ENCODE measurements at places on chromosomes 11 and 22.
A peak's percentile ranks its signal among the peaks of the same experiment; 100 is the strongest.

DNA sequence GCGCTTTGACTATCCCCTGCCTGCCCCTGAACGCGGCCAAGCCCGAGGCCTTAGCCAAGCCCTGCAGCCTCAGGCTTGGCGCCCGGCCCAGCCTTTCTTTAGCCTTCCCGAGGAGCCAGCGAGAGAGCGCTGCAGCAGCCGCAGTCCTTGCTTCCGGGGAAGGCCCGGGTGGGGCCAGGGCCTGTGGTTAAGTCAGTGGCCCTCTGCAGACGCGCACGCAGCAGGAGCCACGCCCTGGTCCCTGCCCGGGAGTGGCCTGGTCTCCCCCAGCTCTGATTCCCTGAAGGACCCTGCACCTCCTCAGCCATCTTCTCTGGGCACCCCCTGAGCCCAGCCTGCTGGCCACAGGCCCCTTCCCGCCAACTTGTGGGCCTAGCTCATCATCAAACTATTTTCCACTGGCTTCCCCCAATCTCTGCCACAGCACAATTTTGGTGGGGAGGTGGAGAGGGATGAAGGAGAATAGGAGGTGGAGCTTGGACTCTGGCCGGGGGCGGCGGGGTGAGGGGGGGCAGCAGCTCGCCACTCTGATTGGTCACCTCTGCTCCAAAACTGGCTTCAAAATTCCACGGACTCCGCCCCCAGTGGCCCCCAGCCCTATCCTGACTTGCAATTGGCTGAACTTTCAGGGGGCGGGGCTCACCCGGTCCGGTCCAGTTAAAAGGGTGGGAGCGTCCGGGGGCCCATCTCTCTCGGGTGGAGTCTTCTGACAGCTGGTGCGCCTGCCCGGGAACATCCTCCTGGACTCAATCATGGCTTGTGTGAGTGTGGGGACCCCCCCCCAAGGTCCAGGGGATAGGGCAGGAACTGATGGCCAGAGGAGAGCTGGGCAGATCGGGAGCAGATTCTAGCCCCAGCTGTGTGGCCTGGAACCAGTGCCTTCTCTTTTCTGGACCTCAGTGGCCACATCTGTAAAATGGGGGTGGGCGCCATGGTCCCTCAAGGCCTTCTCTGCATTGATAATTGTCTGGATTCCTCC lies at the start of gene LGALS1:
LGALS1 (plus strand) TSS at position 686 of the 979 bp plus-strand sequence; CDS start at position 753, 67 bp downstream.
- peak; percentile 74 for DNase-seq

DNA sequence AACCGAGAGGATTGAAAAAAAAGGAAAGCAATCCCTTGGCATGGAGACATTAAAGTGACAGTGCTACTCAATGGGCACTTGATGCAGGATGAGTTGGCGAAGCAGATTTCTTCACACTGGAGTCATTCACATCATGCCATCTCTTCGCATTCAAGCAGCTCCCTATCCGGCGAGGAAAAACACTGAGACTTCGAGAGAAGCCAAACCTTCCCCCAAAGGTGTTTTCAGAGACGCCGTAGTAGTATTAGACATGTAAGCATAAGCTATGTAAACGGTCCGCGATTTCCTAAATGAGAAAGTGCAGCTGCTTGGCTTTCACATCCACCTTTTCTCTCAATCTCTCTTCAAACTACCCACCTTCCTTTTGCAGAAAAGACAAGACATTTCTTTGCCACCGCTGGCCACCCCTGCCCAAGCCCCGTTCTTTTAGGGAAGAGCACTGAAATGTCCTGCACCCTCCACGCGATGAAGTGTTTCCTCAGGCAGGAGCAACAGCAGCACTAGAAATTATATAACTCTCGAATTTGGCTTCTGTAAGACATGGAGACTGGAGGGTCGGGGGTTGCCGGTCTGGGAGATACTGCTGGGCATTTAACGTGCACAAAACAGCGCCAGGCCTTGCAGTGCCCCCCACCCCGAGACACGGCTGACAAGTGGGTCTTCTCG lies at the start of gene DLG2:
DLG2 (minus strand) TSS at position 13 of the 666 bp plus-strand sequence.
- no peak for DNase-seq

- peak; percentile 95 for DNase-seq
Measured at GRCh38 chr11:575996-576768, at the start of gene PHRF1. PHRF1 (plus strand) TSS chr11:576470; CDS start chr11:581513, 5,043 bp downstream.

GRCh38 chr22:32044913-32045312 lies 1.9 kb downstream of the SLC5A1 start:
- no peak for DNase-seq

- no peak for DNase-seq
Measured at GRCh38 chr11:60457576-60457975, 1.9 kb downstream of the MS4A1 start.

DNA sequence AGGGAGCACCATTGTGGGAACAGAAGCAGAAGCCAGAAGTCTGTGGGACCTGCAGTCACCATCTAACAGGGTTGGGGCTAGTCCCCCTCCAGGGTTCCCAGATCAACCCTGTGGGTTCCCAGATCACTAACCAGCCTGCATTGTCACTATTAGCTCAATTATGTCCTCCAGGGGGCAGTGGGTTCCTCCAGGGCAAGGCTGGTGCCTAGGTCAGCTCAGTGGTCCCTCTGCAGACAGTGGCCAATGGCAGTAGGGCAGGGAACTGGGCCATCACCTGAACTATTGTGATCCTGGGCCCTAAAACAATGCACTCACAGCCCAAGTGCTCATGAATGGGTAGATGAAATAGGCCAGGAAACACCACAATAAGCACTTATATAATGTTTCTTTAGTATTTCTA lies 18.8 kb upstream of the PRSS23 start:
- no peak for DNase-seq

- DNase-seq, result peak; percentile 7
Measured at GRCh38 chr11:101436511-101437142, 147.2 kb downstream of the TRPC6 start.

- DNase-seq, result peak; percentile 67
Measured at GRCh38 chr22:23591201-23591791, 11.2 kb upstream of the IGLL1 start.

GRCh38 chr22:47210686-47211085 lies 448.2 kb downstream of the TBC1D22A start:
- DNase-seq, result no peak

GRCh38 chr11:48124880-48125279 lies 91.7 kb upstream of the OR4B1 start:
- DNase-seq, result no peak

GRCh38 chr22:49691256-49691655 lies 136.4 kb downstream of the BRD1 start:
- no peak for DNase-seq

GRCh38 chr11:85869781-85870180 lies 14.6 kb downstream of the CCDC83 start:
- DNase-seq, result no peak

GRCh38 chr22:45308391-45308956 lies 1.3 kb upstream of the FAM118A start:
- DNase-seq, result no peak

DNA sequence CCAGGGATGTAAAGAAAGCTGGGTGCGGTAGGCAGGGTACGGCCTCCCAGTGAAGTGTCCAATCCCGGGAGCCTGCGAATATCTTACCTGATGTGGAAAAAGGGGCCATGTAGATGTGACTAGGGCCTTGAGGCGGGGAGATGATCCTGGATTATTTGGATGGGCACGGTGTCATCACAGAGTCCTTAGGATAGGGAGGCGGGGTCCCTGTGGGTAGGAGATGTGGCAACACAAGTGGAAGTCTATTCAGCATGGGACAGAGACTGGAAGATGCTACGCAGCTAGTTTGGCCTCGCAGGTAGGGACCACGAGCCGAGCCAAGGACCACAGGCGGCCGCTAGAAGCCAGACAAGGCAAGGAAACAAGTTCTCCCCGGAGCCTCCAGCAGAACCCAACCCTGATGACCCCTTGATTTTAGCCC lies 46.4 kb upstream of the SHANK2 start:
- no peak for DNase-seq

GRCh38 chr11:118343981-118344515 lies at the start of gene CD3G:
CD3G (plus strand) TSS chr11:118344344; CDS start chr11:118344424, 80 bp downstream.
- DNase-seq, result peak; percentile 75

DNA sequence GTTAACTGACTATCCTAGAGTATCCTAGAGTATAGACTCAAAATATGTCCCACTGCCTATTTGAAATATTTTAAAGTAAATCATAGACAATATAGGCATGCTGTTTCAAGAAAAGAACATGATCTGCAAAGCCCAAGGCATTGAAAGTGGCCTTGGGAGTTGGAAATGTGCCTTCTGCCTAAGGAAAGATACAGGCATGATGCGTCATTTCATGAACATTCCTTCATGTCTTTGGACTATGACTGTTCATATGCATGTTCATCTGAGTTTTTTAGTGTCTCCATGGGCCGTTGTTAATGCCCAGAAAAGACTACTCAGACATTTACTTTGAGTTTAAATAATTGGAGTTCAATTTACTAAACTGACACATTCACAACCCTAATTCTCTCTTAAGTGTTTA lies 69.7 kb upstream of the PRDM11 start:
- DNase-seq, result no peak

DNA sequence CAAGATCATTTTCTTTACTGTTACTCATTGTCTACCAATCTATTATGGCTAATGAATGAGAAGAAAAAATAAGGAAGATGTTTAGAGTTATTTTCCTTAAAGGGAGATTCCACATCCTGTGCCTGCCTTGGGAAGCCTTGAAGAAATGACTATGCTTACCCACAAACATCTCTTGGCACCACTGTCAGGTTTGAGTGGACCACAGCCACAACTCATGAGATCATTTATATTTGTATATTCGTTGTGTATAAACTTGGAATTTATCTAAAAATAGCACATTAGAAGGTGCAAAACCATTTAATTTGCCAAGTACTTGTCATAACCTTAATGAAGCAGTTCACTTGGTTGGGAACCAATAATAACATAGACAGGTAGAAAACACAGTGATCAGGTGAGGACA lies 740.8 kb downstream of the DLG2 start:
- no peak for DNase-seq

DNA sequence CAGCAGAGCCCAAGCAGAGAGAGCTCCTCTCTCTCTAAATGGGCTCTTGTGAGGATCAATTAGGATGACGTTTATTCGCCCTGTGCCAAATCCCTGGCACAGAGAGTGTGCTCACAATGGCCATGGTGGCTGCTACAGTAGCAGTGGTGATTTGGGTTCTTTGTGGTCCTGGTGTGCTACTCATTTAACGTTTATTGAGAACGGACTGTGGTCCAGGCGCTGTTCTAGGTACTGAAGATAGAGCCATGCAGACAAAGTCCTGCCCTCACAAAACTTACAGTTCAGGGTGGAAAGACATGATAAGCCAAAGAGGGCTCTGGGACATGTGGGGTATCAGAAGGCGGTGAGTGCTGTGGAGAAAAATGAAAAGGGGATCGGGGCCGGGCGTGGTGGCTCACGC lies 5.3 kb downstream of the OTUB1 start:
- no peak for DNase-seq
